ENCODE measurements at places on chromosomes 3 and 15.

DNA sequence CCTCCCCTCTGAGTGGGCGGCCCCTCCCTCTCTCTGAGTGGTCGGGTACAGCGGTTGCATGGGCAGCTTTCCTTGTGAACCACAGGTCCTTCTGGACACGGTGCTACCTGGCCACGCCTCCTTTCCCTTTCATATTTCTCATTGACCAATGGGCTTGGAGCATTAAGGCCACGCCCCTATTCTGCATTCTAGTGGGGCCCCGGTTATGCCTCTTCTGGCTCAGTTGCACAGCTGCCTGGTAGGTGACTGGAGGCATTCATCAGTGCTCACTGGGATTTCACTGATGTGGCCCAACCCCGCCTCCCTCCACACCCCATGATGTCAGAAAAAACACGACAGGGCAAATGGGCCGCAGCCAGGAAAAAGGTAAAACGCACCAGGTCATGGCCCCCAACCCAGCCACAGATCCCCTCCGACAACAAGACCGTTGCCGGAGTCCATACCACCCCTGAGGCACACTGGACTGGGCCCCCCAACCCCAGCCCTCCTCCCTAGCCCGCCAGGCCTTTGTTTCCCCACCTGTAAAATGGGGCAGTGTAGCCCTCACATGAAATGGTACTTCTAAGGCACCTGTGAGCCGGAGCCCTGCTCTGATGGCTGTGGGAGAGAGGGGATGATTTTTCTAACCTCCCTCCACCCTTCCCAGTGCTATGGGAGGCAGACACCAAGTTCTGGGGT is 26.3 kb downstream of the NGRN start:
- peak; percentile 27 for DNase-seq

DNA sequence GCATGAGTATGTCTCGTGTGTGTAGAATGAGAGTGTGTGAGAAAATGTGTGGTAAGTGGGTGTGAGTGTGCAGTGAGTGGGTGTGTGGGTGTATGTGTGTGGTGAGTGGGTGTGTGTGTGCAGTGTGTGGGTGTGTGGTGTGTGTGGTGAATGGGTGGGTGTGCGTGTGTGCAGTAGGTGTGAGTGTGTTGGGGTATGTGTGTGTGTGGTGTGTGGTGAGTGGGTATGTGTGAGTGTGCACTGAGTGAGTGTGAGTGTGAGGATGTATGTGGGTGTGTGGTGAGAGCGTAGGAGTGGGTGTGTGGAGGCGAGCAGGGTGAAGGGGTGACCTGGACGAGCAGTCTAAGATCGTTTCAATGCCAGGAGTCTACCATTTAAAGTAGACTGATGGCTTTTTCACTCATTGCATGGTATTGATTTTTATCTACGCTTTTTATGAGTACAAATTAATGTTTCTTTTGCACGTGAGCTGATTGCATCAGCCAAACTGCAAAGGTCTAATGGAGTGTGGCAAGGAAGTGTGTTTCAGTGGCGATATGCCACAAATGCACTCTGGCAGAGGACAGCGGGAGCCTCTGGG is 1.6 kb upstream of the CPN2 start:
- no peak for DNase-seq

DNA sequence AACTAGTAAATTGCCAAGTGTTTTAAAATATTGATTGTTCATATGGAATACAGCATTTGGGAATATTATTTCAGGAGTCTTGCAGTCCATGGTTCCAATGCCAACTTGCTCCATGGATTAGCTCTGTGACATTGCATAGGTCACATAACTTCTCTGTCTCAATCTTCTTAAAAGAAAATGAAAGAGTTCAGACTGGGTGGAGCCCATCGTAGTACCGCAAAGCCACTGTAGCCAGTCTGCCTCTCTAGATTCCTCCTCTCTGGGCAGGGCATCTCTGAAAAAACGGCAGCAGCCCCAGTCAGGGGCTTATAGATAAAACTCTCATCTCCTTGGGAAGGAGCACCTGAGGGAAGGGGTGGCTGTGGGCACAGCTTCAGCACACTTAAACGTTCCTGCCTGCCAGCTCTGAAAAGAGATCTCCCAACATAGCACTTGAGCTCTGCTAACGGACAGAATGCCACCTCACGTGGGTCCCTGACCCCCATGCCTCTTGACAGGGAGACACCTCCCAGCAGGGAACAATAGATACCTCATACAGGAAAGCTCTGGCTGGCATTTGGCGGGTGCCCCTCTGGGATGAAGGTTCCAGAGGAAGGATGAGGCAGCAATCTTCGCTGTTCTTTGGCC is 168.8 kb upstream of the CNTN4 start:
- no peak for DNase-seq

DNA sequence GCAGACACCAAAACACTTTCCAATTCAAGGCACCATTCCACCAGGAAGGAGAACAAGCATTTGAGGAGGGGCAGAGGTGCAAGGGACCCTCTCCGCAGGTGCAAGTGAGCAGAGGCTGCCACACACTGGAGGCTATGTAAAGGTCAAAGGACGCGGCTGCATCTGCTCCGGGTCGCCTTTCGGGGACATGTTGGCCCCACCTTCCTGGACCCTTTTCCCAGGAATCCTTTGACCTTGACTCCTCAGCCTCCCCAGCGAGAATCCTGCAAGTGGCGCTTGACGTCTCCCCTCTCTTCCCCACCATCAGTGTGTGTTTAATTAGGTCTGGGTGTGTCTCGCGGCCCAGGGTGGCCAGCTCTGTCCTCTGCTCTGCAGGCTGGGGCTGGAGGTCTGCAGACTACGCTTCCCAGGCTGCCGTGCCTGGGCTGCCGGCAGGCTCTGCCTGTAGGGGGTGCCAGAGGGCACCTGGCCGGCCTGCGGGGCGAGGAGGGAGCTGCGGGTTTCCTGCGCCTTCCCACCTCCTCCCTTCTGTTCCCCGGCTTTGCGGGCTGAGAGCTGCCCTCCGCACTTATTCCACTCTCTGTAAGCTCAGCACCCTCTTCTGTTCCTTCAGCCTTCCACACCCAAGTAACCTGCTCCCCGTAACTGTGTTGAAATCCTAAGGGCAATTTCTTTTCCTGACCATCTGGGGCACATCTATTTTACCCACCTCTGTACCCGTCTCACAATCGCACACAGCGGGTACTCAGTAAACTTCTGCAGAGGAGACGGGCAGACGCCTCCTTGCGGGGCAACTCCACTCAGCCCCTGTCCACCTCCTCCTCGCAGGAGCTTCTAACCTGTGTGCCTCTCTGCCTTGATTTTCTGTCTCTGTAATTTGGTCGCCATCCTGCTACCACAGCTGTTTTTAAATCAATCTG is 129.8 kb downstream of the NSMCE3 start:
- DNase-seq, result peak; percentile 87

GRCh38 chr3:196311-197148 is at the start of gene CHL1:
CHL1 (plus strand) TSS chr3:196763; CDS start chr3:319777, 123,014 bp downstream.
- DNase-seq, result peak; percentile 20

DNA sequence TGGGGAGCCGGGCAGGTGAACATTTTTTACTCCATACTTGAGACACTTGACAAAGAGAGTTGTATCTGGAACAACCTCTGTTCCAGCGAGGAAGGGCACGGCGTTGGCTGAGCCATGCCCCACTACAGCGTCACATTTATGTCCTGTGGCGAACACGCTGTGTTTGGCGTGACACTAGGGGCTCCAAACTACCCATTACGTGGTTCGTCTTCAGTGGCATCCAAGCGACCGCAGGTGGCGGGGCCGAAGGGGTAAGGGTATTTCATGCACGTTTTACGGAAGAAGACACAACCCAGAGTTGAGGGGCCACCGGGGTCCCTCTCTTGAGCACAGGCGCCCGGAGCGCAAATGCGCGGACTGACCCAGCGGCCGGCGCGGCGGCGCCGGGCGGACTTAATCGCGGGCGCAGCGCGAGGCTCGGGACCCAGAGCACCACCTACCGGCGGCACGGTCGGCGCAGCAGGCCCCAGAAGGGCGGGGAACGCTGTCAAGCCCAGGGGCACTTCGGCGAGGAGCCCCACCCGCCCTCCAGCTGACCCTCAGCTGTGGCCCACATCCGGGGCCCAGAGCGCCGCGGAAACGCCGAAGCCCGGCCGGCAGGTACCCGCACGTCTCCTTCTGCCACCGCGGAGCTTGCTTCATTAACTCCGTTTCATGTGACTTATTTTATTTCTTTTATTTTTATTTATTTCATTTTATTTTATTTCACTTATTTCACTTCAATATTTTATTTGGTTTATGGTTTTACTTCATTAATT is 36.4 kb upstream of the TRIM71 start:
- peak; percentile 87 for DNase-seq

- no peak for DNase-seq
Observed at GRCh38 chr3:14474363-14475081, 65.6 kb downstream of the GRIP2 start.

GRCh38 chr3:191303596-191303995 is 25.6 kb upstream of the CCDC50 start:
- no peak for DNase-seq

- peak; percentile 41 for DNase-seq
Observed at GRCh38 chr3:184129012-184129411, 6.1 kb upstream of the EIF2B5 start.

DNA sequence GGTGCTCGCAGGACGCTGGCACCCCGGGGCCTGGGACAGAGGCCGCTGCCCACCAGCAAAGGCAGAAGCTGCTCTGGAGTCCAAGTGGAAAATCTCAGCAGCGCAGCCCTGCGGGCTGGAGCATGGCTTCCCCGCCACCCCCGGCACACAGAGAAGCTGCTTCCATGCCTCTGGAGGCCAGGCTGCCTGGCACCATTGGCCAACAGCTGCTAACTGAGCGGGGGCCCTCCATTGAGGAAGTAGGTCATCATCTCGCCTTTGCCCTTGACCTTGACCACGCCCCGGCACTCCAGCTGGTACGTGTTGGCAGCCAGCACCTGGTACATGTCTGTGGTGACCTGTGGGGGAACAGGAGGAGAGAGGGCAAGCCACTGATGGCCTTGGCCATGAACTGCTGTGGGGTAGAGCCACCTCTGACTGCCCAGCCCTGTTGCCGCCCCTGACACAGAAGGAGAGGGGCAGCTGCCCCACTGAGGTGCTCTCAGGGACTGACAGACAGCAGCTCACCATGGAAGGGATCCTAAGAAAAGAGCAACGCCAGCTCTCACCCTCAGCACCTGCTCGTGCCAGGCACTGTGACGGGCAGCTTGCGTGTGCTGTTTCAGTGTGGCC is 82.8 kb downstream of the SEC22A start:
- no peak for DNase-seq

DNA sequence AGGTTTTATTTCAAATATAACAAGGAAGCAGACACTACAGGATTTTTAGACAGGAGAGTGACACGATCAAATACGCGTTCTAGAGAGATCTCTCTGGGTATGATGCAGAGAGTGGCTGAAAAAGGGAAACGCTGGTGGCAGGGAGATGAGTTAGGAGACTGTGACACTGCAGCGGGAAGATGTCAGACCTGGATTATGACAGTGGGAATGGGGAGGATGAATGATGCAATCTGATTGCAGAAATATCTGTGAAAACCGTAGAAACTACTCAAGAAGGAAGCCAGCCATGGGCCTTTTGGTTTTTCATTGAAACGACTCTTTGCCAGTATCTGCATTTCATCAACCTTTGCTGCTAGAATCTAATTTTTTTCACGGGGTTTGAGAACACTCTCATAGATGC is 157.9 kb downstream of the FAM43A start:
- DNase-seq, result no peak

DNA sequence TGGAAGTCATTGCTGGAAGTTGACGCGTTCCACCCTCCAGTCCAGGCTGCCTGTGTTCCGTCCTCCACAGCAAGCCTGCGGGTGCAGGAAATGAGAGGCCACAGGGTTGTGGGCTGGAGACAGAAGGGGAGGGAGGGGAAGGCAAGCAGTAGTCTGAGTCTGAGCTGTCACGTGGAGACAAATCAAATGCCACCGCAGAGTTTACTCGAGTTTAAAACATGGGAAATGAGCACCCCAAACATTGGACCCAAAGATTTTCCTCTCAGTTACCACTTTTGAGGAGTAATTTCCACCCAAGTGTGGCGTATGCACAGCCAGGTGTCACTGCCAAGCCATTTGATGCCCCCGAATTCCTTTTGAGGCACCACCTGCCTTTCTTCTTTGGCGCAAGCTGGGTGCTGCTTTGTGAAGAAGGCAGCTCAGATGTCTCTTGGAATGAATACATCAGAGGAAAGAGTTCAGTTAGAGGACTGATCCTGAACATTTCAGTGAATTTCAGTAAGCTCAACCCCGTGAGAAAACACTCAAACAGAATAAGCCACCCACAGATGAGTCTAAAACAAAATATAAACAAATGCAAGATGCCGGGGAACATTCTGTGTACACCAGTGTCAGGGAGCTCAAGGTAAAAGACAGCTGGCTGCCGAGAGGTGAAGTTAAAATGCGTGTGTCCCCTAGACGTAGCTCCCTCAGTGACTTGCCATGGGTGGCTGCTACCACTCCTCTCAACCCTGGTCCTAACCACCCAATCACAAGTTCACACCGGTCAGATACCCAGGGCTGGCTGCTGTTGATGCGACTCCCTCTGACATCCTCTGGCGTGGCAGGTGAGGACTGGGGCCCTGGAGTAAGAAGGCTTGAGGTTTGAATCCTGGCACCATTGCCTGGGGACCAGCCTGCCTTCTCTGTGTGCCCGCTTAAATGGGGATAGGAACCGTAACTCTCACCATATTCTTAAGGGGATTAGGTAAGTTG is 203.8 kb downstream of the UACA start:
- DNase-seq, result peak; percentile 45

- DNase-seq, result no peak
Observed at GRCh38 chr15:84874981-84875699, 9.3 kb upstream of the SLC28A1 start.

DNA sequence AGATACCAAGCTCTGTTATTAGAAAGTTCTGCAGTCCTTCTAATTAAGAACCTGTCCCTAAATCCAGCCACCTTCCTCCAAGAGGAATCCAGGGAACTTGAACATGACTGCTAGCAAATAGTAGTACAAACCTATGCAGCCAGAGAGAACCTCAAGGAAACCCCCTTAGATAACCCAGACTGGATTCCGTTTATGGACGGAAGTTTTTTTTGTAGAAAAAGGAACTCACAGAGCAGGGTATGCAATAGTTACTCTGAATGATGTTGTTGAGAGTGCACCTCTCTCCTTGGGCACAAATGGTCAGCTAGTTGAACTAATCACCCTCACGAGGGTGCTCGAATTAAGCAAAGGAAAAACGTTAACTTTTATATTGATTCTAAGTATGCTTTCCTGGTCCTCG is 40.8 kb downstream of the TM4SF18 start:
- DNase-seq, result no peak

DNA sequence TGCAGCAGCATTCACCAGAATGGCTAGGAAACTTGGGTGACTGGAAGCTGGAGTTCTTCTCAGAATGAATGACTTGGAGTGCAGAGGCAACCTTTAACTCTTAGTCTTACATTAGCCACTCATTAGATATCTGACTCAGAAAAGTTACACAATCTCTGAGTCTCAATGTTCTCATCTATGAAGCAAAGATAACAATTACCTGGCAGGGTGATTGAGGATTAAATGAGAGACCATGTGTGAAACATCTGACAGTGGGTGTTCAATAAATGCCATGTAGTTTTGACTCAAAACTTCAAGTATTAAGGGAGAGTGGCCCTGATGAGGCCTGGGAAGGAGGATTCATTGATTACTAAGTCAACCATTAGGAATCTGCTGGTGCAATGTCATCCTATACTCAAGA is 48.3 kb downstream of the MRPL3 start:
- peak; percentile 8 for DNase-seq

Data from AG08396 (cell line).